CD8-positive, alpha-beta memory T cell (primary cell): ENCODE measurements at places on chromosomes 3 and 15. TPM values are rescaled to one million over a fixed set of nuclear protein-coding genes. Genes with fewer than 3 reads are reported as not detected.

GRCh38 chr3:161104561-161105551, at the start of gene B3GALNT1:
Gene B3GALNT1 (minus strand): TSS chr3:161105349. CDS start chr3:161086754, 18,595 bp downstream.
- no peaks in the 10 kb centered on the region for H3K36me3 ChIP-seq
- no peaks in the 10 kb centered on the region for H3K4me1 ChIP-seq
- H3K27me3 ChIP-seq, result no peaks in the 10 kb centered on the region

- no peak overlapping the region for H3K27ac ChIP-seq
- H3K4me3 ChIP-seq, result no peak overlapping the region
- DNase-seq, result no peak
- H3K27me3 ChIP-seq, result no peaks in the 10 kb centered on the region
- H3K36me3 ChIP-seq, result no peaks in the 10 kb centered on the region
Measured at GRCh38 chr3:142273501-142273900, 48.1 kb upstream of the GK5 start.

DNA sequence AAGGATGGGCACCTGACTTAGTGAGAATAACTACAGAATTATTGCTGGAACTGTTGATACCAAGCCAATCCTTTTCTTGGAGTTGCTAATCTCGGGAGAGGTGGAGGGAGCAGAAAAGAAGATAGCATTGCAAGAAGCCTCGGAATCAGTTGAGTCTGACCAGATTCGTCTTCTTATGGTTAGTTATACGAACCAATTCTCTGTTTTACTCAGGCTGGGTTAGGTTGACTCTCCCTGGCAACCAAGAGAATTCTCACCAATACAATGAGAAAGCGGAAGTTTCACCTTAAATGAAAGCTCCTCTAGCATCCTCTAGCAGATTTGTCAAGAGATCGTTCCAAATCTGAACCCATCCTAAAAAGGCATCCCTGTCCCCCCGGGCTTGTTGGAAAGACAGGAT, 43.5 kb upstream of the UBE2E1 start:
- H3K27me3 ChIP-seq, result no peaks in the 10 kb centered on the region
- H3K4me3 ChIP-seq, result no peak overlapping the region
- no peak overlapping the region for H3K27ac ChIP-seq
- H3K4me1 ChIP-seq, result peaks cover 19% of the 10 kb centered on the region
- DNase-seq, result no peak
- no peaks in the 10 kb centered on the region for H3K36me3 ChIP-seq

- H3K27me3 ChIP-seq, result no peaks in the 10 kb centered on the region
- H3K4me3 ChIP-seq, result no peak overlapping the region
- no peak overlapping the region for H3K27ac ChIP-seq
- no peaks in the 10 kb centered on the region for H3K4me1 ChIP-seq
- no peaks in the 10 kb centered on the region for H3K36me3 ChIP-seq
- DNase-seq, result no peak
Measured at GRCh38 chr3:155088706-155089345, 8.7 kb downstream of the MME start.

DNA sequence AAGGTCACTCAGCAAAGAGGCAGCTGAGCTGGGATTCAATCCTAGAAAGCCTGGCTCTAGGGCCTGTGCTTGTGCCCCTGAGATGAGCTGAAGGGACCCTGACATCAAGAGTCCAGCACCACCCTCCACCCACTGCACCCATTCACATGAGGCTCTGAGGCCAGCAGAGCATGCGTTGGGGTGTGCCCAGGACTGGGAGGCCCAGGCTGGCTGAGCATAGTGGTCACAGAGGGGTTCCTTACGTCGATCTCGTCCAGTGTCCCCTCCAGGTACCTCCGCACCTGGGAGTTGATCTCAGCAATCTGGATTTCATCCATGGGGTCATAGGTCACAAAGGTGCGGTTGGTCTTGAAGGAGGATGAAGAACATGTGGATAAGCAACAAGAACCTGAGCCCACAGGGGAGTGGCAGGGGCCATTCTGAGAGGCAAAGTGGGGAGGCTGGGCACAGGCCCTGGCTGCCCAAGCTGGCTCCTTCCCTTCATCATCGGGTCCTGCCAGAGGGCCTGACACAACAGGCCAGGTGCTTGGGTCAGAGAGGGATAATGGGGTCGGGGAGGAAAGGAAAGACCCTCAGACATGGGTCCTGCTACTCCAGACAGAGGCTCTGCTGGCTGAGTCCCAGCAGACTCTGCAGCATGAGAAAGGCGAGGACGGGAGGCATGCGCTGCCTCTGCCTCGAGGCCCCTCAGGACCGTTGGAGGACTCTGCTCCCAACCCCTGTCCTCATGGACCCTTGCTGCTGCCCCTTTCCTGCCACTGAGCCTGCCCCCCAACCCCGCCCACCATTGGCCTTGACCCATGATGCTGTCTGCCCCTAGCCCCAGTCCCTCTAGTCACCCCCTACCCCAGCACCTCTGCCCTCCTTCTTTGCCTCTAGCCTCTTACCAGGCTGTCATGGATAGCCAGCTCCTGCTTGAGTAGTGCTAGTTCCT, 35.2 kb downstream of the KIF9 start:
- H3K27me3 ChIP-seq, result no peaks in the 10 kb centered on the region
- no peak overlapping the region for H3K27ac ChIP-seq
- H3K36me3 ChIP-seq, result no peaks in the 10 kb centered on the region
- no peaks in the 10 kb centered on the region for H3K4me1 ChIP-seq

GRCh38 chr3:54954521-54954920, 26.7 kb upstream of the LRTM1 start:
- H3K27me3 ChIP-seq, result no peaks in the 10 kb centered on the region
- H3K4me3 ChIP-seq, result no peak overlapping the region
- H3K27ac ChIP-seq, result no peak overlapping the region
- no peak for DNase-seq

GRCh38 chr3:27078246-27078913, 290.8 kb downstream of the NEK10 start:
- no peak for DNase-seq
- H3K4me3 ChIP-seq, result no peak overlapping the region
- no peaks in the 10 kb centered on the region for H3K27me3 ChIP-seq
- H3K36me3 ChIP-seq, result no peaks in the 10 kb centered on the region
- no peak overlapping the region for H3K27ac ChIP-seq

DNA sequence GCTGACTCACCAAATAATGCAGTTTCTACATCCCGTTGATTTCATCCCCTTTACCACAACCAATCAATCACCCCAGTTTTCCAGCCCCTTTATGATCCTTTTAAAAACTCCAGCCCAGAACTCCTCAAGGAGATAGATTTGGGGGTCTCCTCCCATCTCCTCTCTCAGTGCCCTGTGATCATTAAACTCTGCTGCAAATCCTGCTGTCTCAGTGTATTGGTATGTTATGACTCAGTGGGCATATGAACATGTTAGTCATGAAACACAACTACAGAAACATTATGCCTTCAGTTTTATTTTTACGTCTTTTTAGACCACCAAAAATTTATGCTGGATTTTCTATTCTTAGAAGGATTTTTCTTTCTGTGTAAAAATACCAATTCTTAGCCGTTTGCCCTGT, 213.7 kb downstream of the DIPK2A start:
- no peak overlapping the region for H3K27ac ChIP-seq
- no peak for DNase-seq
- H3K36me3 ChIP-seq, result no peaks in the 10 kb centered on the region
- H3K4me1 ChIP-seq, result no peaks in the 10 kb centered on the region
- H3K4me3 ChIP-seq, result no peak overlapping the region

- H3K4me3 ChIP-seq, result no peak overlapping the region
- H3K4me1 ChIP-seq, result no peaks in the 10 kb centered on the region
- peaks cover 3% of the 10 kb centered on the region for H3K27me3 ChIP-seq
- H3K36me3 ChIP-seq, result no peaks in the 10 kb centered on the region
- no peak overlapping the region for H3K27ac ChIP-seq
Measured at GRCh38 chr3:119084371-119085069, 49.9 kb upstream of the IGSF11 start.

- H3K27me3 ChIP-seq, result no peaks in the 10 kb centered on the region
- no peak for DNase-seq
Measured at GRCh38 chr15:85280203-85280602, 100.2 kb upstream of the AKAP13 start.

DNA sequence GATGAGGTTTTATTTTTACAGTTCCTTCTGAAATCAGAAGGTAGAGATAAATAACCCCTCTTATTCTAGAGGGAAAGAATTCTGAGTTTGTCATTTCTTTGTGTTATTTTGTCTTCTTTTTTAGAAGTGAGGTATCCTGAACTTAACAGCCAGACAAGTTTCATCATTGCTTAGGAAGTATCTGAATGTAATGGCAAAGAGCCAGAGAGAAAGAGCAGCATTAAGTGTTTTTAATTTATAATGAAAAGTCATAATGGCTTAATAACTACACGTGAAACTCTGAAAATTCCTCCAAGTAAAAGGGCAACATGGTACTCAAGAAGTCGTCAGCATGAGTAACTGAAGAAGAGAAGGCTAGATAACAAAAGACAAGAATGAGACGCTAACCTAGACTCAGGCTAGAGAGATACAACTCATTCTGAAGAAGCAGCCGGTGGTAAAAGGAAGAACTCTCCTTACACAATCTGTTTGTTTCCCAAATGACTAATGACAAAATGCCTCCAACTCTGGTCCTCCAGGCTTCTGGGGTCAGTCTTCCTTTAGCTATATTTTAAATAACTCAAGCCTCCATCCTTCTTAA, 116.2 kb upstream of the NECTIN3 start:
- H3K27ac ChIP-seq, result no peak overlapping the region
- no peaks in the 10 kb centered on the region for H3K36me3 ChIP-seq
- no peak overlapping the region for H3K4me3 ChIP-seq
- no peaks in the 10 kb centered on the region for H3K27me3 ChIP-seq

- no peaks in the 10 kb centered on the region for H3K27me3 ChIP-seq
- H3K36me3 ChIP-seq, result no peaks in the 10 kb centered on the region
- no peak overlapping the region for H3K27ac ChIP-seq
- no peaks in the 10 kb centered on the region for H3K4me1 ChIP-seq
- DNase-seq, result no peak
- no peak overlapping the region for H3K4me3 ChIP-seq
Measured at GRCh38 chr15:34853001-34853758, 57.8 kb upstream of the ACTC1 start.

DNA sequence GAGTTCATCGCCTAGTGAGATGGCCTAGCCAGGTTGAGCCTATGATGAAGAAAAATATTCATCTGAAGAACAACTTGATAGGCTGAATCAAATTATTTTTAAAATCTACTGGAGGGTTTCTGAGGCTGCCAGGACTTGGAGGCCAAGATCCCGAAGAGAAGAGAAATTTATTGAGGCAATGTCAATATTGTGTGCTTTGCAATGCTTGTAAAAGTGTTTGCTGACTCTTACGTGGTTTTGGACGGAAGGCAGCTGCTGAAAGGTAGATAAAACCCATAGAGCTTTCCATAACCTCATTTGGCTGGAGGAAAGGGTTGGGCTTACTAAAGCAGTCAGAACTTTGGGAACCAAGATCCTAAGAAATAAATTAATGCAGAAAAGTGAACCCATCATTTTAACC, 361.0 kb upstream of the IL12A start:
- no peaks in the 10 kb centered on the region for H3K36me3 ChIP-seq
- DNase-seq, result no peak
- no peaks in the 10 kb centered on the region for H3K4me1 ChIP-seq
- no peak overlapping the region for H3K4me3 ChIP-seq

The AMOTL2 gene
- total RNA-seq, result not detected

The RAD51 gene
- 54.3 TPM for total RNA-seq

The CCR9 gene
- 7.3 TPM for total RNA-seq
